AG10803 (cell line): ENCODE measurements at places on chromosomes 4 and X.

DNA sequence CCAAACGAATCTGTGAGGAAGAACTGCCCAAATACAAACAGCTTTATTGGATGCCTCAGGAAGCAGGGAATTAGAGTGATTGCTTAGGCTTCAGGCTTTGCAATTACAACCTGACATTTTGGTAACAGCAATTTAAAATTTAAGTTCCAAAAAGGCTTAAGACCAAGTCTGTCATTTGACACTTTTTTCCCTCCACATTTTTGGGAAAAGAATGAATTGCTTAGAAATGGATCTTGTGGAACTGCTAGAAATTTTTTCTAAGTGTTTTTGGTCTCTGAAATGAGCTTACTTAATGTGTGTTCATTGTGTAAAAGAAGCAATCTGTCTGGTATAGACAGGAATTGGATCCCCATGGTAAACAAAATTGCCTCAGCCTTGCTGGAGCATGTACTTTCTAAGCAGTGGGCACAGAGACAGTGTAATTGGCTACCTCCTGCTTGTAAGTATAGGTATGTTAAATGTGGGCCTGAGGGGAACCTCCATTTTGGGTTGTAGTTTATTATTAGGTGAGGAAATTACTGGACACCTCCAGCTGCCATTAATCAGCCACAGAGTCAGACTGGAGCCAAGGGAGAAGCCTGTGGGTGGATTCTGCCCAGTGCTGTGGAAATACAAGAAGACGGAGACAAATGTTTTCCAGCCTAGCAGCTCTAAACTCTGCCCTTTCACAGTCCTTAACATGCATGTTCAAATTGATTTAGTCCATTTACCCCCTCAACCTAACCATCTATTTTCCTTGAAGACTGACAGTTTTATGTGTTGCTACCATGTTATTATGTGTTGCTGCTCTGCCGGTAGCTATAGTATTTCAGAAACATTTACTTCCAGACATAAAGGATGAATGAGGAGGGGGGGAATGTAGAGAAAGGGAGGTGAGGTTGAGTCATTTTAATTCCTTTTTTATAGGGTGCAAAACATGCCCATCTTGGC, 473.0 kb downstream of the SPRY1 start:
- peak; percentile 14 for DNase-seq

DNA sequence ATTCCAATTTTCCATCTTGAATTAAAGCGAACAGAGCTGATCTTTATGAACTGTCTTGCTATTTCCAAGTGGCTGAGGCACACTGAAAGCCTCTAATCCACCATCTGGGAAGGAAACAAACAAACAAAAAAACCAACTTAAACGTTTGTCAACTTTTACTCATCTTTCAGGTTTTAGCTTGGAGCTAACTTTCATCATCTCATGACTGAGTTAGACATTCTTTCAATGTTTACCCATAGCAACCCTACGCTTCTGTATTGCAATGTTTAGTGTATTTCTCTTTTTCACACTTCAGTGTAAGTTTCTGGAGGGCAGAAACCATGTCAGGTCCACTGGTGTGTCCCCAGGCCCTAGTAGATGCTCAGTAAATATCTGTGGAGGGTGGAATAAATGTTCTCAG, 343.8 kb downstream of the GBA3 start:
- peak; percentile 26 for DNase-seq

DNA sequence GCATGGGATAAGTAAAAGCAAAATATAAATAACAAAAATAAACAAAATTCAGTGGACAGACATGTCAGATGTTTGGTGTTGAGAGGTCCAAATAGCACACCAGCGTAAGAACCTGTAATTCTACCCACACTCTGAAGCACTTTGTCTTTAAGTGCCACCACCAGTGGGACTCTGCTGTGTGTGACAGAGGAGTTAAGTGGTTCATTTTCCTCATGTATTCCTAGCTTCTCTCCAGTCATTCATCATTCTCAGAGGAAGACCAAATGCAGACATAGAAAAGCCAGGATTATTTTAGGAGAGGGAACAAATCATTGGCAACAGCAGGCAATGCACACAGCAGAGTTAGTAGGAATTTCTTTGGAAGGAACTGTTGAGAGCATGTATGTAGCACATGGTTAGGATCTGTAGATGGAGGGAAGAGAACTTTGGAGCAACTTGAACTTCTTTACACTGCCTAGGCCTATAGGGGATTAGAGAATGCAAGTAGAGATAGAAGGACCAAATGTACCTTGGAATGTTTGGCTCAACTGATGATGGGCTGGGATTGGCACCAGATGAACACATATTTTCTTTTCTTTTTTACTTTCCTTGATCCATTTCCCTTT, 43.0 kb upstream of the ARHGAP24 start:
- no peak for DNase-seq

GRCh38 chr4:115145393-115146160, 32.2 kb upstream of the NDST4 start:
- no peak for DNase-seq

DNA sequence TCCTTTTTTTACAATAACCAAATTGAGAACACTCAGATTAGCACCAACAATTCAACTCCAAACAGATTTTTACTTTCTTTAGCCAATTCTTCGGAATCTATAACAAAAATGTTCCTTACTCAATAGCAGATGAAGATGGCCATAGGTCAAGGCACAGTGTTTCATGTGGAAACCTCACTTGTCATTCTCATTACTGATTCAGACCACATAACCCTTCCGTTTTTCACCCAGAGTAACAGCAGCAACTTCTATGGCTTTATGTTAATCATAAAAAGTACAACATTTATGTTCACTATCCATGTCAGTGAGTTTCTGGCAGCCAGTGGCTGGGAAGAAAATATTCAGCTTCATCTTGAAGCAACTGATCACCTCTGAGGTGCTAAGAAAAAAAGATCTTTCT, 358.3 kb upstream of the TECRL start:
- DNase-seq = no peak

- DNase-seq = no peak
These were observed 125.0 kb downstream of the BMPR1B start for GRCh38 chr4:94882756-94883155.

DNA sequence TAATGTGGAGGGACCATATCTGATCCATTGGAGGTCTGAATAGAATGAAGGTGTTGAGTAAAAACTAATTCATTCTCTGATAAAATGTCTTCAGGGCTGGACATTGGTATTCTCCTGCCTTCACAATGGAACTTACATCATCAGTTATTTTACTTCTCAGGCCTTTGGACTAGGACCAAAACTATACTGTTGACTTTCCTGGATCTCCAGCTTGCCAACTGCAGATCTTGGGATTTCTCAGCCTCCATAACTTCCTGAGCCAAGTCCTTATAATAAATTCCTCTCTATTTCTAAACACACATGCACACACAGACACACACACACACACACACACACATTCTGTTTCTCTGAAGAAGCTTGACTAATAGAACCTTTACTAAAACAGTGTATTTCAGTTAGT, 1858.6 kb upstream of the ADGRL3 start:
- no peak for DNase-seq

GRCh38 chr4:24802648-24803047, 7.3 kb downstream of the SOD3 start:
- no peak for DNase-seq

GRCh38 chr4:24315056-24315455, 269.3 kb downstream of the DHX15 start:
- no peak for DNase-seq

DNA sequence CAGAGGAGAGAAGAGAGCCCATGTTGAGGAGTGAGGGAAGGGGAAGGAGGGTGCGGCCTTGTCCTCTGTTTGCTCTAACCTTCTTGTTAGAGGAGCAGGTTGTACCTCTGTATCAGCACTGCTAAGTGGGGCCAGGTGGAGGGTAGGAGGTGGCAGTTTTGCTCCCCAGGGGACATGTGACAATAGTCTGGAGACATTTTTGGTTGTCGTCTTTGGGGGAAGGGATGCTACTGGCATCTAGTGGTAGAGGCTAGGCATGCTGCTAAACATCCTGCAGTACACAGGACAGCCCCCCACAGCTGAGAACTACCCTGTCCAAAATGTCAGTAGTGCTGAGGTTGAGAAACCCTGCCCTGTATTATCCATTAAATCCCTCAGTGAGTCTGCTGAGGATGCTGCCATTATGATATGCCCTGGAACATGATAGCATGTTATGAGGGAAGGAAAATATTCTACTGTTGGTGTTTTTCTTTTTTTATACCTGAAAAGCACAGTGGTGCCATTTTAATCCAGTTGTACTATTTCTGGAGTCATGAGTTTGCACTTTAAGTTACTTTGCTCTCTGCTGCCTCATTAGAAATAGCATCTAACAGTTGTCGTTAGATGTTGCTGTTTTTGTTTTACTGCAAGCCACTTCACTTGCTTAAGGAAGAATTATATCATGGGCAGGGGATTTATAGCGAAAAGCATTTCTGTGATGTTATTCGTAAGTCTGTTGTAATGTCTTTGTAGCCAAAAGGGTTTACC, 90.6 kb downstream of the LRP2BP start:
- no peak for DNase-seq

- DNase-seq = peak; percentile 36
These were observed 39.0 kb downstream of the ENPEP start for GRCh38 chr4:110514889-110515479.

DNA sequence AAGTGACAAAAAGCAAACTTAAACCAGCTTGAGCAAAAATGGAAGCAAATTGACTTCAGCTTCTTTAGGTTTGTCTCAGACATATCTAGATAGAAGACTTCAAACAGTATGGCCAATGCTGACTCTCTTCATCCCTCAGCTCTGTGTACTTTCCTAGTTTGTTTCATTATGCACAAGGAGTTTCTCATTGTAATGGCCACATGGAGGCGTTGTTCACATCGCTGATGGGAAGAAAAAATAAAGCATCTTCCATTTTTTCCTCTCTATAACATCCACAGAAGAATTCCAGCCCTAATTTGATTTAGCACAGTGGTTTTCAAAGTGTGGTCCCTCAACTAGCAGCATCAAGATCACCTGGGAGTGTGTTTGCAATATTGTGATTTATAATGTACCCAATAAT, 397.5 kb upstream of the PRKX start:
- DNase-seq = no peak

- no peak for DNase-seq
These were observed 153.8 kb downstream of the AREG start for GRCh38 chr4:74598611-74599325.

DNA sequence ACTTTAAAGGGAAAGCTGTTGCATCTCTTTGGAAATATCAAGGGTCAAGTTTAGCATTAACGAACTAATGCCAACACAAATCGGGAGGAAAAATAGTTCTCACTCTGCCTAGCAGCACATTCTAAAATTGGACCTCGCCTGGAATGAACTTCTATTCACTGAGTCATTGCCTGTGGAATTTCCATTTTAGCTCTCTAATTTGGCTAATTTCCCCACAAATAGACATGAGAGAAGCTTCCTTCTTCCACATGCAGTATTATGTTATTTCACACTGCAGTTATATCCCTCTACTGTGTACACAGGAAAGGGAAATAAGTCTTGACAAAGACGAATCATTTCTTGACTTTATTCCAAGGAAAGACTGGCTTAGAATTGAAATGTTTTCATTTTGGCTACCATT, 9.3 kb downstream of the ZXDA start:
- peak; percentile 76 for DNase-seq

DNA sequence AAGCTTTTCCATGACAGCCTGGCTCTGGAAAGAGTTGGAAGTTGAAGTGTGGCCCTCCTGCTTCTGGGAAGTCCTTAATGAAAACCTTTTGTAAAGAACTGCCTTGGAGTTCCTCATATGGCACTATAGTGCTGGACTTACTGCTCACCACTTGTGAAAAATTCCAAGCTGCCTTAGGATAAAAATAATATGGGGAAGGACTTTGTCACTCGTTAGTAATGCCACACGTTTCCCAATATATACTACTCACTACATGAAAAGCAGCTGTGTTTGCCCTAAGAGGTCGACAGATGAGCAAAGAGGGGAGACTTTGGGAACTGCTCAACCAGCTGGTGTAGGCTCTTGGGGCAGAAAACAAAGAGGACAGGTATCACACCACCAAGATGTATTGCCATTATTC, 11.7 kb downstream of the OPHN1 start:
- peak; percentile 38 for DNase-seq

GRCh38 chrX:121308276-121308805, 260.9 kb downstream of the GLUD2 start:
- DNase-seq = peak; percentile 73

- no peak for DNase-seq
These were observed 7.7 kb upstream of the STK32B start for GRCh38 chr4:5043579-5043978.

- DNase-seq = no peak
These were observed 196.5 kb downstream of the BMPR1B start for GRCh38 chr4:94954251-94954650.

DNA sequence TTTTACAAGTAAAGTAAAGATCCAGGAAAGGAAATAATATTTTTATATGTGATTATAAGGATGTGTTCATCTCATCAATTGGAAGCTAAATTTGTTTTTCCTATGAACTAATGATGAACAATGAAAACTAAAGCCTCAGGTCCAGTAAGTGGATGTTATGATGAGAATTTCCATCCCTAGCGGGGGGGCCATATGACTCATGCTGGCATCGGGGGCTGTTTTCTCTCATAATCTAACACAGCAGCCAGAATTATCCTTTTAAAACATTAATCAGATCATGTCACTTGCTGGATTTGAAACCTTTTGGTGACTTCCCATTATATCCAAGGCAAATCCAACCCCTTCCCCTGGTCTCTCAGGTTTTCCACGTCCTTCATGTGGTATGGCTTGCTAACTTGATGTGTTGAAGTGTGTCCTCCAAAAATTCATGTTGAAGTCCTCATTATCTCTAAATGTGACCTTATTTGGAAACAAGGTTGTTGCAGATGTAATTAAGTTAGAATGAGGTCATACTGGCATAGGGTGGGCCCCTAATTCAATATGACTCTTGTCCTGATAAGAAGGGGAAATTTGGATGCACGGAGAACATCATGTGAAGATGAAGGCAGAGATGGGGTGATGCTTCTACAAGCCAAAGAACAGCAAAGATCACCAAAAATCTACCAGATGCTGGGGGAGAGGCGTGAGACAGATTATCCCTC, 96.8 kb downstream of the AKAP4 start:
- no peak for DNase-seq
